ENCODE measurements at places on chromosomes 7 and 10.

DNA sequence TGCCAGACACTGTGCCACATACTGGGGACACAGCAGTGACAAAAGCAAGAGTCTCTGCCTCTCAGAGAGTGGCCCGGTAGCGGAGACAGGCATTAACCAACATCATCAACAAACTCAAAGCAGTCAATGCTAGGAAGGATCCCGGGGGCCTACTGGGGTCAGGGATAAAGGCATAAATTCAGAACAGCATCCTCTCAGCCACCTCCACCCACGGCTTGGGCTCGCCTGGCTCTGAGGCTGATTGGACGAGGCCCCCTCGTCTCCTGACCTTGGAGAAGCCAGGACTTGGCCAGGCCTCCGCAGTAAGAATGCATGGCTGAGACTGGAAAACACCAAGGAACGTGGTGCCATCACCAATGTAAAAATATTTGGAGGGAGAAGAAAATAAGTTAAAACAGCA is 102.1 kb downstream of the ARHGAP22 start:
- no peak for DNase-seq

- DNase-seq, result no peak
Observed at GRCh38 chr10:35172574-35172973, 45.9 kb downstream of the CREM start.

- no peak for DNase-seq
Observed at GRCh38 chr7:24727154-24728120, 29.8 kb downstream of the GSDME start.

DNA sequence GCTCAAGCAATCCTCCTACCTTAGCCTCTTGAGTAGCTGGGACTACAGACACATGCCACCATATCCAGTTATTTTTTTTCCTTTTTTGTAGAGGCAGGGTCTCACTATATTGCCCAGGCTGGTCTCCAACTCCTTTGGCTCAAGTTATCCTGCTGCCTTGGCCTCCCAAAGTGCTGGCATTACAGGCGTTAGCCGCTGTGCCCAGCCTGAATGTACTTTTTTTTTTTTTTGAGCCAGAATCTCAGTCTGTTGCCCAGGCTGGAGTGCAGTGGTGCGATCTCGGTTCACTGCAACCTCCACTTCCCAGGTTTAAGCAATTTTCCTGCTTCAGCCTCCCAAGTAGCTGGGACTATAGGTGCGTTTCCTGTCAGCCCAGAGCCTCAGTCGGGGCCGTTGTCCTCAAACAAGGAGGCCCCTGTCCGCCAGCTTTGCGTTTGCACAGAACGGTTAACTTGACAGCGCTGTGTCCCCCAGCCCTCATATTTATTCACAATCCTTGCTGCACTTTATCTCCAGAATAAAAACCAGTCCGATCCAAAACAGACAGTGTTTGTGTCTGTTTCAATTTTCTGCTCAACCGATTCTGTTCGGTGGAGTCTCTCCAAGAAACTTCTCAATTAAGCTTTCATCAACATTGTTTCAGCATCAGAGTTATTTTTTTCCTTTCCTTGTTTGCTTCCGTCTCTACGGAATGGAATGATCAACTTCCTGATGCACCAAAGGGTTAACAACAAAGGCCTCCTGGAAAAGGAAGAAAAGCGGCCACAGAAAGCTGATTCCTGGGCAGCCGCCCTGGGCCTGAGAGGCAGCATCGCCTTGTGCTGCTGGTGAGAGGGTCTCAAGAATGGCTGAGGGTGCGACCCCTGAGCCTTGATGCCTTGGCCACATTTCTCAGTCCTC is 64.5 kb downstream of the PDIA4 start:
- DNase-seq, result no peak

DNA sequence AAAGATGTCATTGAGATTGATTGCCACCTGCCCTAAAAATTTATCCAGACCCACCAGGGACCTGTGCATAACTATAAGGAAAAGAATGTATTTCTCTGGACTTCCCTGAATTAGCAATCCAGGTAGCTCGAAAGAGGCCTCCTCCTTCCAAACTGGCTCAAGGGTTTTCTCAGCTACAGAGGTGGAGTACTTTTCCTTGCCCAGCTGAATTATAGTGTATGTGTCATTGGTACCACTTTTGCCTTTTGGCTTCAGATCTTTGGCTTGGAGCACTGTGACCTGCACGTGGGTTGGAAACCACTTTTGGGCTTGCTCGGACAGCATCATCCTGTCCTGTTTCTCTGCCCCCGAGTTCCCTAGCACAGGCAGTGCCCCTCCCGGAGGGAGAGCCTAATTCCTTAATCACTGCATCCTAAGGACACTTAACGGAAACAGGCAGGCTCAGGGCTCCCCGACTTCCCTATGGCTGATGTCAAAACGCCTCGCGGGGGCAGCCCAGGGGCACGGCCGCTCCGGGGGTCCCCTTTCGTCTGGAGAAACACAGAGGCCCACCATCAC is 825 bp downstream of the RAB11FIP2 start:
- DNase-seq, result peak; percentile 12

GRCh38 chr10:78896159-78896928 is 172.4 kb upstream of the ZMIZ1 start:
- no peak for DNase-seq
